ENCODE measurements at places on chromosomes 12 and 14.

DNA sequence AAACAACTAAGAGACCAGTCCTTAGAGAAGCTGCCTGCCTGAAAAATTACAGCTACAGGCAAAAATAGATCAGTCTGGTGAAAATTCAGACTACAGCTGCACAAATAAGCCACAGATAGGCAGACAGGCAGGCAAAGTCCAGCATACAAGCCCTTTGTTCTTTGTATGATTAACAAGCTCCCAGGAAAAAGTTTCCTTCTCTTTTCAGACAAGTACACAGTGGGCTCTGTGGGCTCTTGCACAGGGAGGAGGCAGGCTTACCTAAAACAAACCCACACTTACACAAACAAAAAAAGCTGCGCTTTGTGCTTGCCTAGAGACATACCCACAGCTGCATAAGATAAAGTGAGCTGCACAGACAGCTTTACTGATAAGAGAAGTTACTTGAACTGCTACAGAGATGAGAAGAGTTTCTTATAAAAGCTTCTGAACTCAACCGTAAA lies 7.7 kb downstream of the OR6C68 start:
- no peak for DNase-seq

- DNase-seq, result no peak
These were observed 65.4 kb downstream of the ZFP36L1 start for GRCh38 chr14:68727315-68728047.

DNA sequence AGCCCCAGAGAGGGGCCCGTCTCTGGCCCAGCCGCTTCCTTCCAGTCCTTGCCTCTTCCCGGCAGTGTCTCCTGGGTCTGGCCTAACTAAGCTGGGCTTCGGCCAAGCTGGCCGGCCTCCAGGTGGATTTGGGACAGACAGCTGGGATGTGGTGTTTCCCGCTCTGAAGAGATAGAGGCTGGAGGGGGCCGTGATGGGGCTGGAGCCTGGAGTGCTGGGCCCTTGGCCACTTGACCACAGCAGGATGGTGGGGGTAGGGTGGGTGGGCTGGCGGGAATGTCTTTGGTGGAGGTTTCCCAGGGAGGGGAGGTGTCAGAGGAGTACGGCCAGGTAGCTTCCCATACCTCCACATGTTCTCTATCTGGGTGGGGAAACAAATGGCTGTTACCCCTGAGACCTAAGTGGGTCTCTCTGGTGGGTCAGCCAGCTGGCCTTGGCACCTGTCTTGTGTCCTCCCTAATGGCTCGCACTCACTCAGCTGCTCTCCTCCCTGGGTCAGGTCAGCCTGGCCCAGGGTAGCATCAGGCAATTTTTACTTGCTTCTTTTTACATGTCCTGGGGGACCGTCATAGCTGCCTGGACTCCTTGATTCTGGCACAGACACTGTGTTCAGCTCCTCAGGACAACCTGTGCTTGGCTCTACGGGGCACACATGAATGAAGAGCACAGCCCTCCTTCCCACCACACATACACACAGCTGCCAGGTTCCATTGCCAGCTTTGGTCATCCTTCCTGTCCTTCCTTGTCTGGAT lies 19.8 kb upstream of the PGF start:
- DNase-seq, result no peak

DNA sequence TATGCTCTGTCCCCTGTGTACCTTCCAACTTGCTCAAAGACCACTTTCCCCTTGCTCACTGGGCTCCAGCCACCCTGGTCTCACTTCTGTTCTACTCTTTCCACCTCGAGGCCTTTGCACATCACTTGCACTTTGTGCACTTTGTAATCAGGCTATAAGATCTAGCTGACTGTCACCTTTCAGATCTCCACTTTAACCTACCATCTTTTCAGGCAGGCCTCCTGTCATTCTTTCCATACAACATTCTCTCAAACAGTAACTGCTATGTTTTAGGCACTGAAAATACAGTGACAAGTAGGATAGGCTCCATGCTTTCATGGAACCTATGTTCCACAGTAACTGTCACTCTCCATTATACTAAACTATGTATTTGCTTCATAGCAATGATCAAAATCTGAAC lies 14.0 kb downstream of the CPM start:
- no peak for DNase-seq

DNA sequence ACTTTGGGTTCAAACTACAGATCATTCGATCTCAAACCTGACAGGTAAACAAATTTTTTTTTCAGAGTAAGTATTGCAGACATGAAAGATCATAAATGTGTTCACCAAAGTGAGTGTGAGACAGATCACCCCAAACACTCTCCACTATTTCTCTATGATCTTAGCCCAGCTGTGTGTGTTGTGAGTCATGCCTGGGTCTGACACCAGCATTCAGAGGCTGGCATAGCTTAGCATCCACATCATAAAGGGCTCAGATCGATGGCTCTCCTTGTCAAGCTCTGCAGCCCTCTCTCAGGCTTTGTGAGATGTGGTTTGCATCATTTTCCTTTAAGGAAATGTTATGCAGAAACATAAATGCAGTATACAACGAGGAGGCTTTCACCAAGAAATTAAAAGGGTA lies 164.9 kb downstream of the ETV6 start:
- peak; percentile 83 for DNase-seq

DNA sequence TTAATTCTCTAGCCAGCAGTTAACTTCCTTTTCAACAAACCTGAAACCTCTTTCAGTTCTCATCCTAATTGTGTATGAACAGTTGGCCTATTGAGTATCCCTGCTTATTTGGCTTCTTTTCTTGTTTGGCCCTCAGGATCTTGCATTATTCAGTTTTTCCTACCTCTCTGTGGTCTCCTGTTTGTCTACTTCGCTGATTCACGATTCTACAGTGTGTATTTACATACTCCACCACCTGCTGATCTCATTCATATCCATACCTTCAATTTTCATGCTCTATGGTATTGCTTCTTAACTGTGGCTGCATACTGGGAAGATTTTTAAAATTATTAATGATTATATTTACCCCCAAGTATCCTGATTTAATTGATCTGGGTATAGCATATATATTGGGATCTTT lies 56.4 kb downstream of the RASSF9 start:
- DNase-seq, result no peak

All from fibroblast of upper back skin (primary cell).